CD4-positive, alpha-beta T cell (primary cell): ENCODE measurements at places on chromosomes 1 and 21. TPM values are rescaled to one million over a fixed set of nuclear protein-coding genes. Genes with fewer than 3 reads are reported as not detected.

DNA sequence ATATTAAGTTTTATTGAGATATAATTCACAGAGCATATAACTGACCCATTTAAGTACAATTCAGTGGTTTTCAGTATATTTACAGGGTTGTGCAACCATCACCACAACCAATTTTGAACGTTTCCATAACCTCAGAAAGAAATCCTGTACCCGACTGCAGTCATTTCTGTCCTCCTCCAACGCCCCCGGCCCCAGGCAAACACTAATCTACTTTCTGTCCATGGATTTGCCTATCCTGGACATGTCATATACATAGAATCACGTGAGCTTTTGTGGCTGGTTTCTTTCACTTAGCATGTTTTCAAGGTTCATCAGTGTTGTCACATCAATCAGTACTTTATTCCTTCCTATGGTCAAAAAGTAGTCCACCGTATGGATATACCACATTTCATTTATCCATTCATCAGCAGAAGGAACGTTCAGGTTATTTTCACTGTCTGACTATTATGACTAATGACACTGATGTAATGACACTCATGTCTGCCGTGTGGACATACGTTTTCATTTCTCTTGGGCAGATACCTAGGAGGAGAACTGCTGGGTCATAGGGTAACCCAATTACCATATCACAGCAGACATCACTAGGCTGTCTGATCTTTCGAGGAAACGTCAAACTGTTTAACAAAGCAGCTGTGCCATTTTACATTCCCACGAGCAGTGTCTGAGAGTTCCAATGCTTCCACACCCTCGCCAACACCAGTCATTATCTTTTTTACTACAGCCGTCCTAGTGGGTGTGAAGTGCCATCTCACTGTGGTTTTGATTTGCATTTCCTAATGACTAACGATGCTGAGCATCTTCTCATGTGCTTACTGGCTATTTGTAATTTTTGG, 30.8 kb downstream of the MRPL37 start:
- no peak overlapping the region for H3K27ac ChIP-seq
- no peak for DNase-seq
- no peak overlapping the region for H3K4me3 ChIP-seq
- H3K27me3 ChIP-seq = no peaks in the 10 kb centered on the region
- H3K4me1 ChIP-seq = peaks cover 5% of the 10 kb centered on the region

GRCh38 chr1:58011978-58012377, 534.5 kb downstream of the OMA1 start:
- no peaks in the 10 kb centered on the region for H3K36me3 ChIP-seq
- no peaks in the 10 kb centered on the region for H3K4me1 ChIP-seq

Gene FNDC5
- not detected for total RNA-seq

DNA sequence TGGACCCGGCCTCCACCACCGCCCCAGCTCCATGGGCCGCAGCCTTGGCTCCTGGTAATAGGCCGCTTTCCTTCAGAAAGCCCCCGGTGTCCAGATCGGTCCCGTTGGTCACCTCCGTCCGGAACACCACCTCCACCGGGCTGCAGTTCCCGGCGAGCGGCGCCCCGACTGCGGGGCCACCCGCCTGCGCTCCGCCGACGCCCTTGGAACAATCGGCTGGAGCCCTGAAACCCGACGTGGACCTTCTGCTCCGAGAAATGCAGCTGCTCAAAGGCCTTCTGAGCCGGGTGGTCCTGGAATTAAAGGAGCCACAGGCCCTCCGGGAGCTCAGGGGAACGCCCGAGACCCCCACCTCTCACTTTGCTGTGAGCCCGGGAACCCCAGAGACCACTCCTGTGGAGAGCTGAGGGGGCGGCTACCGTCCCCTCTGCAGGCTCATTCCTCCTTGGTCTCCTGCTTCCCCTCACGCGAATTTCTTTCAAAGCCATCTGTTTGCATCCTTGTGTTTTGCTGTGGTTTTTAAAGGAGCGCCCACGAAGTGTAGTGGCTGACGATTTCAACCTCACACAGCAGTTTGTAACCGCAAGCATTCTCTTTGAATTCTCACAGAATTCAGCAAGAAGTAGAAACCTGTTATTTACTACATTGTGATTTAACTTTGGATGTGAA, 6.0 kb downstream of the FCRLB start:
- peak overlapping the region; percentile 80 for H3K4me3 ChIP-seq
- peaks cover 3% of the 10 kb centered on the region for H3K27me3 ChIP-seq
- peak overlapping the region; percentile 40 for H3K27ac ChIP-seq
- DNase-seq = peak; percentile 9
- H3K4me1 ChIP-seq = peaks cover 33% of the 10 kb centered on the region

- H3K27me3 ChIP-seq = no peaks in the 10 kb centered on the region
- no peaks in the 10 kb centered on the region for H3K4me1 ChIP-seq
- DNase-seq = no peak
- no peaks in the 10 kb centered on the region for H3K36me3 ChIP-seq
- H3K4me3 ChIP-seq = no peak overlapping the region
Observed at GRCh38 chr1:82586473-82586872, 785.7 kb downstream of the ADGRL2 start.

- DNase-seq = no peak
- H3K27ac ChIP-seq = no peak overlapping the region
- H3K27me3 ChIP-seq = peaks cover 10% of the 10 kb centered on the region
- no peaks in the 10 kb centered on the region for H3K4me1 ChIP-seq
- no peaks in the 10 kb centered on the region for H3K36me3 ChIP-seq
Observed at GRCh38 chr1:214557952-214558735, 6.7 kb upstream of the PTPN14 start.
